ENCODE measurements at places on chromosomes 1 and 21. TPM values are rescaled to one million over a fixed set of nuclear protein-coding genes. Genes with fewer than 3 reads are reported as not detected.

Gene ADORA1
- 1.3 TPM for polyA plus RNA-seq

Gene BMP8A
- 0.41 TPM for polyA plus RNA-seq

Gene GPR37L1
- polyA plus RNA-seq = not detected

Gene GJA4
- polyA plus RNA-seq = not detected

Gene LCE1B
- polyA plus RNA-seq = not detected

Gene RGS1
- 3.6 TPM for polyA plus RNA-seq

Gene LAMC1
- 270 TPM for polyA plus RNA-seq

Gene TEDDM1
- polyA plus RNA-seq = not detected

Gene BTBD19
- 8.7 TPM for polyA plus RNA-seq

Gene IFI16
- polyA plus RNA-seq = 223 TPM

Gene CD1B
- not detected for polyA plus RNA-seq

DNA sequence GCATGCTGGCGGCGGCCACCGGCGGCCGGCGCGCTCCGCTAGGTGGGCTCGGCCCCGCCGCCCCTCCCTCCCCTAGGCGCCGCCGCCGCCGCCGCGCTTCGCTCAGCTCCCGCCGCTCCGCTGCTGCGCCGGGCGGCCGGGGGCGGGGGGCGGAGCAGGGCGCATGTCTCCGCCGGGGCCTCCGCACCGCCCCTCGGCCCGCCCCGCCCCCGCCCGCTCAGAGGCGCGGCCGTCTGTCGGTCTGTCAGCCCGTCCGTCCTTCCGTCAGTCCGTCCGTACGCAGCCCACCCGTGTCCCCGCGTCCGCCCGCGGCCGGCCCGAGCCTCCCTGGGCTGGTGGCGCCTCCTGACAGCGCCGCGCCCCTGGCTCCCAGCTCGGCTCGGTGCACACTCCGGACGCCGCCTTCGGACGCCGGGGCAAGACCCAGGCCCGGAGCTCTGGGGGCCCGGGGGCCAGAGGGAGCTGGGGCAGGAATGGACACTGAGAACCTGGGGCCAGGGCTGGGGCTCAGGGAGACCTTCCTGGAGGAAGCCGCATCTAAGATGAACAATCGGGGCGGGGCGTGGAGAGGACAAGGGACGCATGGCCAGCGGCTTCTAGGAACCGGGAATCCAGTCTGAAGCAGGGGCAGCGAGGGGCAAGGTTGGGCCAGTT is at the start of gene GPR153:
Gene GPR153, minus strand, starts transcription at position 138 of the 654 bp plus-strand sequence. CDS start 6,193 bp downstream, outside the sequence.
- peak; percentile 36 for DNase-seq

GRCh38 chr1:25617625-25618432 is 1.2 kb downstream of the MAN1C1 start:
- DNase-seq = no peak

DNA sequence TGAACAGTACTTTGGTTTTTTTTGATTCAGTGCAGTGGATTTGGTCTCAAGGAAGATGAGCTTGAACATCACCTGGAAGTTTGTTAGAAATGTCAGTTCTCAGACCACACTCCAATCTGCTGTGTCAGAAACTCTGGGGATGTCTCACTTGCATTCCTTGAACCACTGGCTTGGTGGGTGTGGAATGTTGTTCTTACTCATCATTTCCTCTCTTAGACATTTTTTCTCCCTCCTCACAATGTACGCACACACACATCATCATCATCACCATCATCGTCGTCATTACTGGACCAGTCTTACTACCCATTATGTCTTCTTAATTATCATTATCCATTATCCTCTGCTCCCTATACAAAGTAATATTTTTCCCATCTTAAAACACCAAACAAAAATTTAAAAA is 91.9 kb upstream of the KCNK2 start:
- DNase-seq = peak; percentile 98

GRCh38 chr1:83857103-83857502 is 141.8 kb downstream of the TTLL7 start:
- peak; percentile 24 for DNase-seq

DNA sequence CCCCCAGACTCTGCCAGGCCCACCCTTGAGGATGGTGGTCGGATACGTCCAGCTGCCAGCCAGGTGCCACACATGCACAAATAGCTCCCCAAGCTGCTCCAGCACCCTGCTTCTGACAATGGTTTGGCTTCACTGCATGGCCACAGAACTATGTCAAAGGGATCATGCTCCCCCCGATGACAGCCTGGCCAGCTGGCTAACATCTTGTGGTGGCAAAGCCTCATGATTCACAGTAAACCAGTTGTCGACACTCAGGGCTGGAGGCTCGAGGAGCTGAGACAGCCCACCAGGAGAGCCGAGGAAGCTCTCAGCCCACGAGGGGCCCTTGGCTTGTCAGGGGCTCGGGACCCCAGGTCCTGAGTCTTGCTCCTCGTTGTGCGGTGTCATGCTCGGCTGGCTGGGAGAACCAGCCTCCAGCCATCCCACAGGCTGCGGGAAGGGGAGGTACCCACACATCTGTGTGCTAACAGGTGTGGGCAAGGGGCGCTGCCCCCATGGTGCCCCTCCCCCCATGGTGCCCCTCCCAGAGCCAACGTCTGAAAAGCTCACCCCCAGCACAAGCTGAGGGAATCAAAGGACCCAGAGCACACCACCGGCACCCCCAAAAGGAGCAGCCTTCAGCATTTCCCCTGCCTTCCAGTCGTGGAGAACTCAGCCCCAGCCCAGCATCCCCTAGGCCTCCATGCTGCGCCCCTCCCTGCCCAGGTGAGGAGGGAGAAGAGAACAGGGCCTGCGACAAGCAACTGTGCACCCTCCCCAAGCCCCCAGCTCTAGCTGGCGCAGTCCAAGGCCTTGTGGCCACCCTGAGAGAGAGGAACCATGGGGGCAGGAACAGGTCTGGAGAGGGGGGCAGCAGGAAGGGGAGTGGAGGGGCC is 41.2 kb downstream of the KIF21B start:
- peak; percentile 21 for DNase-seq

- DNase-seq = peak; percentile 20
Observed at GRCh38 chr1:202018468-202019234, 8.3 kb downstream of the ELF3 start.

DNA sequence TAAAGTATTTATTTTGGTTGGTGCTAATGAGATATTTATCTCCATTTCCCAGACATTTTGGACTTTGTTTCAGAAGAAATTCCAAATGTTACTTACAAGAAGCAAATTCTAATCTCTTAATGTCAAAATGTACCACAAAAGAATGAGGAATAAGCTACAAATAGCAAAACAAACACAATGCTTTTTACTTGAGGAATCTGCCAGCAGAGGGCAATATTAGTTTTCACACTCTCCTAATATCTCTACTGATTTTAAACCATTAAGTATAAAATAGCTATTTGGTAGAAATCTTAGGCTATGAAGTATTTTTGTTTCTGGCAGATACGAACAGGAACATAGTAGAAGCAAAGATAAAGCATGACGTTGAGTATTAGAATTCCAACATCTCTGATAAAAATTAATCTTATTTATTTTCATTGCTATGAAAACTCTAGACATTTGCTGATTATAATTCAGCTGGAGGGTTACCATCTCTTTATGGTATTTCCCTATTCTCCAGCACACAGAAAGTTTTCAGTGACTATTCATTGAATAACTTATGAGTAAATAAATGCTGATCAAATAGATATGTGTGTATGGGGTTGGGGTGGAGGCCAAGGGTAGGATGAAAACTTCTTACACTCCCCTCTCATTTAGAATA is 13.4 kb upstream of the HMCN1 start:
- peak; percentile 76 for DNase-seq

- no peak for DNase-seq
Observed at GRCh38 chr1:213772128-213773063, 215.4 kb upstream of the PROX1 start.

DNA sequence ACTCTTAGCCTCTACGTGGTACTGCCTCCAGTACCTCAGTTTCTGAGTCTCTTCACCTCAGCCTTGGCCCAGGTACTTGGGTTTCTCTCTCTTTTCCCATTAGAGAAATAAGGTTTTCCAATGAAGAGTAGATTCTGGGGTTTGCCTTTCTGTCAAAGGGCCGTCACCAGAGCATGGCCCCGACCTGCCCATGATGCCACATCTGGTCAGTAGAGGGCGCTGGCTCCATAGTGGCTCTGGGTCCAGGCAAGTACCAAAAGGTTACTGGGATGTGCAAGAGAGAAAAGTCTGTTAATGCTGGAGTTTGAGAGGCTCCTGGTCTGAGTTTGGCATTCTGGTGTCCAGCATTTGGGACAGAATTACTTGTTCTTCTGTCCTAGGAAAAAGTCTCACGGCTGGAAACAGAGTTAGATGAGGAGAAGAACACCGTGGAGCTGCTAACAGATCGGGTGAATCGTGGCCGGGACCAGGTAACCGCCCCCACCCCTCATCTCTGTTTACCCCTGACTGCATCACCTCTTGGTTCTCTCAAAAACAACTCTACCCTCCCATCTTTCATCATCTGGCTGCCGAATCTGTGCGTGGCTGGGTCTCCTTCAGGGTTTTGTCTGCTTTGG is 5.3 kb upstream of the TUFT1 start:
- DNase-seq = peak; percentile 74

GRCh38 chr1:40034869-40035268 is 5.7 kb upstream of the CAP1 start:
- no peak for DNase-seq

- no peak for DNase-seq
Observed at GRCh38 chr1:147722124-147722523, 38.3 kb downstream of the GJA5 start.

- no peak for DNase-seq
Observed at GRCh38 chr1:174912264-174912663, 87.5 kb upstream of the CACYBP start.

GRCh38 chr1:117466761-117467160 is 99.5 kb downstream of the MAN1A2 start:
- DNase-seq = peak; percentile 13

- no peak for DNase-seq
Observed at GRCh38 chr1:169530448-169530847, 44.7 kb upstream of the SLC19A2 start.

- no peak for DNase-seq
Observed at GRCh38 chr1:39500862-39501389, 9.5 kb downstream of the BMP8A start.

GRCh38 chr1:54327386-54328065 is 78.7 kb downstream of the SSBP3 start:
- DNase-seq = peak; percentile 55

DNA sequence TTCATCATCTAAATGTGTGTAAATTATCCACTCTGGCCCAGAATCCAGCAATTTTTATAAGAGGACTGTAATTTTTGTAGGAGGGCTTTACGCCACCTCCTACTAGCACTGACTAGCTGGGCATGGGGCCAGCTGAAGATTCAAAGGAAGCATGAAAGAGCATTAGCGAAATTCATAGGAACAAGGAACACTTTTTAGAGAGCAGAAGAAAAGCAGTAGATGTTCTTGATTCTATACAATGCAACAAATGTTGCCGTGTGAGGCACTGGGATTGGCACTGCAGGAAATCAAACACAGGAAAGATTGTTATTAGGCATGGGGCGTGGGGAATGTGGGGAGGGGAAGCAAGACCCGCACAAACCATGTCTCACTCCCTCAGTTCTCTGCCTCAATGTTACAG is 58.4 kb upstream of the PARP1 start:
- DNase-seq = no peak

DNA sequence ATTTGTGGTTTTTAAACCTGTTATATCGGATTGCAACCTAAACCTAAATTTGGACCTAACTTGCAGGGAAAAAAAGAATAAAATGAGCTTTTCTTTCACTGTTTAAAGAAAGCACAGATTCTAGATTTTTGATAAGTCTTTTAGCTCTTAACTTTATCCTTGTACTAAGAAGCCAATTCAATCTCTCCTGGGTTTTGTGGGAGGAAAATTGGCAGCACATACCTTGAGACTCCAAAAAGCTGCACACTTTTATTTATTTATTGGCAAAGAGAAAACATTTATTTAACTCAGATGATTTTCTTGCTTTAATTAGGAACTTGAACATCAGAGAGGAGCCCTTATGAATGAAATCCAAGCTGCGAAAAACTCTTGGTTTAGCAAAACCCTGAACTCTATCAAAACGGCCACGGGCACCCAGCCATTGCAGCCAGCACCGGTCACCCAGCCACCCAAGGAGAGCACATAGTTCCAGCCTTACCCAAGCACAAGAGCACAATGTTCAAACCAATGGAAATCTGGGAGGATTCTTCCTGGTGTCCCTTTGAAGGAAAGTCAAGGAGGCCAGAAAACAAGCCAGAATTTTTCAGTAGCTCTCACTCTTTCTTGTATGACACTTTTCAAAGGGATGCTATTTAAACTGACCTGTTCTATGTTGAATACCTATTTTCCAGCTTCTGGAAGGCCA is 10.1 kb upstream of the CACYBP start:
- no peak for DNase-seq

DNA sequence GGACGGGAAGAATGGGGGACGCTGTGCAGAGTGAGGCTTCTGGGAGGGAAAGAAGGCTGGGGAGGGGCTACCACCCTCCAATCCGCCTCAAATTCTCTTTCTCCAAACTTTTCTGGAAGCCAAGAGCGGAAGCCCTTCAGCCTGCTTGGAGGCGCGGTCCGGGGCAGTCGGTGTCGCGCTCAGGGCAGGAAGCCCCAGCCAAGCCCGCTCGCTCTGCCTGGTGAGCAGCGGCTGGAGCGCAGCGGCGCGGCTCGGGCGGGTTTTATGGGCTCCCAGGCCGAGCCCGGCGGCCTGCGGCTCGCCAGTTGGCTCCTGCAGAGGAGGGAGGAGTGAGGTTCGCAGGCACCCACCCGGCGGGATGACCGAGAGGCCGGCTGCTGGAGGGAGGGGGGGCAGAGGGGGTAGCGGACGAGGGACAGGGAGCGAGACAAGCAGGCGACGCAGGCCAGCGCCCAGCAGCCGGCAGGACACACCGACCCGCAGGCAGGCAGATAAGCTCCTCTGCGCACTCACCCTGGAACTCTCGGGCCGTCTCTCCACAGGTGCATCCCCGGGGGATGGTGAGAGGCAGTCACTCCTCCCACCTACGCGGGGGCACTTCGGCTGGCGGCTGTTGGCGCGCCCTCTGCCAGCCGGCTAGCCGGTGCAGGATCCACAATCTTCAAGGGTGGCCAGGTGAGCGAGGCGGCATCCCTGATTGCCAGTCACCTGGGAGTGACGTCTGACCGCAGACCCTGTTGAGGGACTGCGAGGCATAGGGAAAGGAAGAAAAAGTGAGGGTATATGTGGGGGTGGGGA is at the start of gene AVPR1B:
Gene AVPR1B, minus strand, starts transcription at position 238 of the 798 bp plus-strand sequence. CDS start 498 bp downstream, outside the sequence.
- peak; percentile 8 for DNase-seq

- DNase-seq = no peak
Observed at GRCh38 chr1:22971161-22971560, 1.5 kb downstream of the LACTBL1 start.

GRCh38 chr1:155130272-155131006 is 2.8 kb downstream of the EFNA1 start:
- no peak for DNase-seq

GRCh38 chr1:219790834-219791615 is 137.3 kb downstream of the SLC30A10 start:
- no peak for DNase-seq

DNA sequence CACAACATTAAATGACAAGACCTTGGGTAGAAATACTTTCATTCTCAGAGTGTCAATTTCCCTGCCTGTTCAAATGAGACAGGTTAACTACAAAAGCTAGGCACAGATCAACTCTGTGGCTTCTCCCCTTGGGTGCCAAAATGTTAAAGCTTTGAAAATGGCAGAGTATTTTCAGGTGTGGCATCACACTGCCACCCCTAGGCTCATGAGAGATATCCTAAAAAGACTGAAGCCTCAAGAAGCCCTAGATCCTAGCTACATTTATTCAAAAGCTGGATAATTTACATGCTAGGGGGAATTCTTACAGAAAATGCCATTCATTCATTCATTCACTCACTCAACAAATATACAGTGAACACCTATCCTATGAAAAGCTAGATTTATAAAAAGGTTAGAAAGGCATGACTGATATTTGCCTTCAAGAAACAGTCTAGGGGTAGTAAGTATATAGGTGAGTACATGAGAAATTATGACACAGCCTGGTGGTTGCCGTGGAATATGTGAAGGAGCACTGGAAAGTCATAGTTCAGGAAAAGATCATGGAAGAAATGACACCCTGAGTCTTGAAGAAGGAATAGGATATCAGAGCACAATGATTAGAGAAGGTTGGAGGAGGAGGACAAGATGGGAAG is 15.9 kb upstream of the RAB4A start:
- DNase-seq = no peak

Measured in fibroblast of lung (primary cell).